CD8-positive, alpha-beta T cell (primary cell): ENCODE measurements at places on chromosomes 16 and 17.

- DNase-seq: no peak
Measured at GRCh38 chr17:6525141-6525540, 31.2 kb downstream of the PITPNM3 start.

DNA sequence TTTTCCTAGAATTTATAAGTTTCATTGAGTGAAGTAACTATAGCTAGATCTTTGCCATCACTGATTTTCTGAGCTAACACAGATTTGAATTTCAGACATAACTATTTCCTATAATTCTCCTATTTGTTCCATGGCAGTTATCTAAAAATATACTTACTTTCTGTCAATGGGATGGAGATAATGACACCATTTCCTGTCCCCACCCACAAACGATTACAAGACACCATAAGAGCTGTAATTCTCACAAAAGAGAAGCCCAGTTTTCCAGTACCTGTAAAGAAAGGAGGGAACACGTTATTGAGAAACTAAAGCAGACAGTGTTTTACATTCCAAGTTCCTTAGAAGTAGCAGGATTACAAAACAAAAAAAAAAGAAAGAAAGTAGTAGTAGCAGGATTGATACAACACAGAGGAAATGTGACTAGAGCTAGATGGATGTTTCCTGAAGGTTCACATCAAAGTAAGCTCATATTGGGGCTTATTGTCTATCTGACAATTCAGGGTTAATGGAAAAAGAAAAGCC lies 110.9 kb upstream of the TOB1 start:
- DNase-seq: no peak

- no peak for DNase-seq
Measured at GRCh38 chr17:38906460-38907228, 18.8 kb upstream of the LASP1NB start.

DNA sequence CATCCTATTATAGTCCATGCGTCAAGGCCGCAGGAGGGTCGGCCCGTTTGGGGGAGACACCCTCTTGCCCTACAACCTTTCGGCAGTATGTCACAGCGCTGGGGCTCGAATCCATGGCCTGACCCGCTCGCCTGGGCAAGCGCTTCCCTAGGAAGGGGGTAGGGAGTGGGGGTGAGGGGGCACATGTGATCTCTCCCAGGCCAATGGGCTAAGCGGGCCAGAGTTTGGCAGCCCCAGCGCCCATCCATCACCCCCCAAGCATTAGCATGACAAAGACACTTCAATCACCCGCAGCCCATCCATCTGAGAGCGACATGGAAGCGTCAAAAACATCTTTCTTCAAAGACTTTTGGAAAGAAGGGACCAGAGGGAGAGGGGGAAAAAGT lies at the start of gene HOXB1:
Gene HOXB1 (minus strand): TSS at position 125 of the 386 bp plus-strand sequence. CDS start 107 bp downstream, at position 18.
- no peak for DNase-seq

DNA sequence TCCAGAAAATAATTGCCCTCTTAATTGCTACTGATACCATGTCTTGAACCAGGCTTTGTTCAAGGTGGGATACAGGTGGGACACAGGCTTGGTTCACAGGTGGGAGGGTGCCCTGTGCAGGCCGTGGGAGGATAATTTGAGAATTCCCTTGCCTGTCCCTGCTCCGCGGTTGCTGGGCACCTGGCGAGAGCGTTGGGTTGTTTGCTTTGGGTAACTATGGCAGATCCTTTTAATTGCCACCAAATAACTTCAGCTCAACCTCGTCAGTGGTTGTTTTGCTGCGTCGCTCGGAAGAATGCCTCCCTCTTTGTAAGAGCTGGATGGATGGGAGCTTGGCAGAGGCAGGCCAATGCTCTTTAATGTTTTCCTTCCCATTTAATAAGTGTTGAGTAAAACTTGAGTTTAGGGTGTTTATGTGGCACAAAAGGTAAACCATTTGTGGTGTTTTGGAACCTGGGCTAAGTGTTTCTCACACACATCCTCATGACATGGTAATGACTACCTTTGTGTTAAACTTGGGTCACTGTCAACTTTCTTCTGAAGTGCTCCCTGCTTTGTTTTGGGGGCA lies 202.5 kb downstream of the MSI2 start:
- no peak for DNase-seq

DNA sequence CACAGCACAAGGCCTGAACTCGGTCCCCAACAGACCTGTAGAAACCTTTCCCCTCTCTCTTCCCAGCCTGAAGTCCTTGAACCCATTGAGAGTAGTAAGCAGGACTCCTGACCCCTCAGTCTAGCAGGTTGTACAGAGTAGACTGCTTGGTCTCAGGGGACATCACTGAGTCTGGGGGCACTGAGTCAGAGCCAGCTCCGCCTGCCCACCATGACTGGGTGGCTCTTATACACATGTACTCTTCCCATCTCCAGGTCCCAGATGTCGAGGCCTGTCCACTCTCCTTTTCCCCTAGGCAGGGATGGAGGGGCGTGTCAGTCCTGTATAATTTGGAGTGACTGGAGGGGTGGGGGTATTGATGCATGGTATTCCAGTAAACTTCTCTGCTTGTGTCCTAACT lies 23.5 kb downstream of the LIG3 start:
- no peak for DNase-seq

DNA sequence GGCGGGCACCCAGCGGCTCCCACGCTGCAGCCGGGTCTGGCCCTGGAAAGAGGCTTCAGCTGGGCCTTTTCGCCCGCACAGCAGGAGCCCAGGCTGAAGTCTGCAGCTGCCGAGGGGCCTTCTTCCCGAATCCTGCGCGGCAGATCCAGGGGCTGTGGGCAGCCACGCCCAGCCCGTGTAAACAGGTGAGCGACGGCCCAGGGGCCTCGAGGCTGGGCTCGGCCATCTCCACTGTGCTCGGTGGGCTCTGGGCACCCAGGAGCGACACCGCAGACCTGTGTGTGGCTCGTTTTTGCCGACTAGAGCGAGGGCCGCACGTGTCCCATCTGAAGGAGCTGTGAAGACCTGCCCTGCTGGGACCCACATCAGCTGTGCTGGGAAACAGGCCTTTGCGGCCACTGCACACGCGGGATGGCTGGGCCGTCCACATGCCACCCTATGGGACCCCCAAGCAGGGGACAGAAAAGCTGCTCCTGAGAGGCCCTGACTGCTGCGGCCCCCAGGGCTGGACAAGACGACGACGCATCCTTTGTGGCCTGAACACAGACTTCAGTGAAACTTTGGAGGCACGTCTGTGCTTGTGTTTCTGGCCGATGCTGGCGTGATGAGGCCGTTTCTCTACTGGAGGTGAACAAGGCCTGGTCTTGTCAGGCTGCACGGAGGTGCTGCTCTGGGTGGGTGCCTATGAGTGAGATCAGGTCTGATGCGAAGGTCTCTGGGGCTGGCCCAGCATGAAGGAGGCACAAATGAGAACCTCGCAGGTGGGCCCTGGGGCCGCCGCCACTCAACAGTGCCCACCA lies 5.2 kb upstream of the APRT start:
- no peak for DNase-seq

DNA sequence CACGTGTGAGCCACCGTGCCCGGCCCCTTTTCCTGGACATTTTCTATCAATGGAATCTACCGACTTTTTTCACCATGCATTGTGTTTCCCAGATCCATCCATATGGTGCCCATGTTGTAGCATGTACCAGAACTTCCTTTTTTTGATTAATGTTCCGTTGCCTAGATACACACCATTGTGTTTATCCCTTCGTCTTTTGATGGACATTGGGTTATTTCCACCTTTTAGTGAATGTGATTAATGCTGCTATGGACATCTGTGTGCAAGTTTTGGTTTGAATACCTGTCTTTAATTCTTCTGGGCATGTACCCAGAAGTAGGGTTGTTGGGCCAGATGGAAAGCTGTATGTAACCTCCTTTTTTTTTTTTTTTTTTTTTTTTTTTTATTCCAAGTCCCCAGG lies 79.8 kb downstream of the NT5M start:
- DNase-seq: no peak
